ENCODE measurements at places on chromosomes 16 and 17.

DNA sequence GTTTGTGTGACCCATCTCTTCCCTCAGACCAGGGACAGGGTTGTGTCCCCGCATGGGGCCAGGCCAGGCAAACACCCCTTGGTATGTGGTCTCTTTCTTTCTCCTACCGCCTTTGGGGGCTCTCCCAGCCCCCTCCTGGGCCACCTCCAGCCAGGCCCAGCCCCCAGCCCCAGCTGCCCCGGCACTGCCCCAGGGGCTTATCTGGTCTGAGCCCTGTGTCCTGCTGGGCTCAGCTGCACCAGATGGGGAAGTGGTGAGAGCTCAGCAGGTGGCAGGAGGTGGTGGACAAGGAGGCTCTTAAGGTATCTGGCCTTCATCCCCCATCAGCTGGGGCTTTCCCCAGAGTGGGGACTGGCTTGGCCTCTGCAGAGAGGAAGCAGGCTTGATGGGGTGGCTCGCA is 8.7 kb downstream of the ADAM11 start:
- DNase-seq: no peak

- no peak for DNase-seq
Observed at GRCh38 chr16:28301620-28302019, 9.3 kb downstream of the SBK1 start.

DNA sequence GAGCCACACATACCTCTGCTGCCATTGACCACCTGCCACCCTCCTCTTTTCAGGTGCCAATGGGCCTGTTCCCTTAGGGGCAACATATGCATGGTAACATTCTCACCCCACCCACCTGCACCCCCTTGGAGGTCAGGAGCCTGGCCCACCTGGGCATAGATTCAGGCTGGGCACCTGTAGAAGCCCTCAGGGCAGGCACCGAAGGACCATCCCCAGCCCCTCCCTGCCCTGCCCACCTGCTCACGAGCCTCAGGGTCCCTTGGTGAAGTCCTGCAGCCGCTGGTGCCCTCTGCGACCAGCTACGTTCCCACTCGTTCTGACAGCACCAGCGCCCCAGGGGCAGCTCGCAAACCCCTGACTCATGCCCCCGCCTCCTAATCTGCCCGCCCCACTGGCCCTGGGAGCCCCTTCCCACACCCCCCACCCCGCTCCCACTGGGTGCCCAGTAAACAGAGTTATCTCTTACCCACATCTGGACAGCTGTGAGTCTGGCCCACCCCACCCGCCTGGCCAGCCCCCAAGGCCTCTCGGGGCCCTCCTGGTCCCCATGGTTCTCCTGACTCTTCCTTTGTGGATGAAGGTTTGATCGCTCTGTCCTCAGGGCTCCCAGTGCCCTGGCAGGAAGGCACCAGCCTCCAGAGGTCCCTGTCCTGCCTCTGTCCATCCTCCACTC is at the start of gene SLC4A1:
TSS of gene SLC4A1 (minus strand) at position 318 of the 673 bp plus-strand sequence. CDS start 5,269 bp downstream, outside the sequence.
- DNase-seq: no peak

DNA sequence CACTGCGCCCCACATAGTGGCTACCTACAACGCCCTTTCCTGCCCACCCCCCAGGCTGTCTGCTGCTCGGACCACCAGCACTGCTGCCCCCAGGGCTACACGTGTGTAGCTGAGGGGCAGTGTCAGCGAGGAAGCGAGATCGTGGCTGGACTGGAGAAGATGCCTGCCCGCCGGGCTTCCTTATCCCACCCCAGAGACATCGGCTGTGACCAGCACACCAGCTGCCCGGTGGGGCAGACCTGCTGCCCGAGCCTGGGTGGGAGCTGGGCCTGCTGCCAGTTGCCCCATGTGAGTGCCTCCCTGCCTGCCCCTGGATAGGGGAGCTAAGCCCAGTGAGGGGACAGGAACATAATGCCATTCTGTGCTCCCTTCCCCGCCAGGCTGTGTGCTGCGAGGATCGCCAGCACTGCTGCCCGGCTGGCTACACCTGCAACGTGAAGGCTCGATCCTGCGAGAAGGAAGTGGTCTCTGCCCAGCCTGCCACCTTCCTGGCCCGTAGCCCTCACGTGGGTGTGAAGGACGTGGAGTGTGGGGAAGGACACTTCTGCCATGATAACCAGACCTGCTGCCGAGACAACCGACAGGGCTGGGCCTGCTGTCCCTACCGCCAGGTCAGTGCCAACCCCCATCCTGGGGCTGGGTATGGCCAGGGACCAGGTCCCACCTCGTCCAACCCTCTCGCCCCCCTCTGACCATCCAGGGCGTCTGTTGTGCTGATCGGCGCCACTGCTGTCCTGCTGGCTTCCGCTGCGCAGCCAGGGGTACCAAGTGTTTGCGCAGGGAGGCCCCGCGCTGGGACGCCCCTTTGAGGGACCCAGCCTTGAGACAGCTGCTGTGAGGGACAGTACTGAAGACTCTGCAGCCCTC is 7.1 kb downstream of the GRN start:
- no peak for DNase-seq

- DNase-seq: no peak
Observed at GRCh38 chr17:76076765-76077583, 2.0 kb upstream of the ZACN start.

DNA sequence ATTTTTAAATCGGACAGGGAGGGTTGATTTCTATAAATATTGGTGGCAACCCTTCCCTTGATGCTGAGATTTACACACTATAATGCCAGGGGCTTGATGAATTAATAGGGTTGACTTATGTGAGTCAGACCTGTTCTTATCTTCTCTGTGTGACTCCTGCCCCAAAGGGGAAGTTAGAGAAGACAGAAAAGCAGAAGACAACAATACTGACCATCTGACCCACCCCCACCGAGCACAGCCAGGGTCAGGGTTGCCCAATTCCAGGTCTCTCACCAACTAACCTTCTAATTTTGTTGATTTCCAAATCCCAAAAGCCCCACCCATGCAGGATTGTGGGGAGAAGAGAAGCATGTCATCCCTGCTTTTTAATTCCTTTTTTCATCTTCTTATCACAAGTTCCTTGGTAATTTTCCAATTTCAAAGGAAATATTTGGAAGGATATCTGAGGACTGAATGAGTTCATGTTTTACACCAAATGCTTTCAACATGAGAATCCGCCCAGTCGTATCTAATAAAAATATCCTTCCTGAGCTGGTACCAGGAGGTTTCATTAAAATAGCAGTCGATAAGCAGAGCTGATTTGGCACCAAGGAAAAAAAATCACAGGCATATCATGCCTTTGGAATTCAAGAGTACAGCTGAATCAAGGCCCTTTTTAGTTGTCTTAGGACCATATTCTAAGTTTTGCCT is 603.4 kb upstream of the CDH11 start:
- DNase-seq: no peak

DNA sequence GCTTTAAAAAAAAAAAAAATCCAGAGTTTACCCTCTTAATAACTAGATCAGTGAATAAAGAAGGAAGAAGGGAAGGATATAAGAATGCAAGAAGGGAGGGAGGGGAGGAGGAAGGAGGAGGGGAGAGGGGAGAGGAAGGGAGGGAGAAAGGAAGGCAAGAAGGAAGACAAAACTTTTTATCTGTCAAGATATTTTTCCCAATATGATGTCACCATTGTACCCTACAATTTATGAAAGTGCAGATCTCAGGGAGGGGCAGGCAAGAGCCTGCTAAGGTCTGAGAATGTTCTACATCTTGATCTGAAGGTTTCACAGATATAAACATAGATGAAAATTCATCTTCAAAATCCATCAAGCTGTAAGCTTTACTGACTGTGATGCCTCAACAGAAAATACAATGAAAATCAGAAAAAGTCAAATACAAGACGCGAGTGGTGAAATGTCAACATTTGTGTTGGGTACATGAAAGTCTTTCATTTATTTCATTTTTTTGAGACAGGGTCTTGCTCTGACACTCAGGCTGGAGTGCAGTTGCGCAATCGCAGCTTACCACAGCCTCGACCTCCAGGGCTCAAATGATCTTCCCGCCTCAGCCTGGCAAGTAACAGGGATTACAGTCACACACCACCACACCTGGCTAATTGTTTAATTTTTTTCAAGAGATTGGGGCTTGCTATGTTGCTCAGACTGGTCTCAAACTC is 57.1 kb upstream of the EMP2 start:
- no peak for DNase-seq

DNA sequence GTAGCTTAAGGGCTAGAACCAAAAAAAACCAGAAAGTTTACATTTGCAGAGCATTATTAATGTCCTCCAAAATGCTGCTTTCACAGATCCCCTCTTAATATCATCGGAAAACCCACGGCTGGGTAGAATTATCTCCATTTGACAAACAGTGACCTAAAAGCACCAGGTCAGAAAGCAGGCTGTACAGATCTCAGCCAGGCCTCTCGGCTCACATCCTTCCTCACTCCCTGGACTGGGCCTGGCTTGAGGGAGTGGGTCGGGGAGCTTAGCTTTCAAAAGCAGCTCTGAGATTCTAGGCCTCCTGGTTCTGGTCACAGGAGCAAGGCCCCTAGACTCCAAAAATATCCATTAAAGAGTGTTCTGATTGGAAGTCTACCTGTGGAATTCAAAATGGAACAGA is 9.1 kb upstream of the SLC12A3 start:
- no peak for DNase-seq

GRCh38 chr17:49753959-49754391 is 10.0 kb downstream of the FAM117A start:
- DNase-seq: no peak

GRCh38 chr17:33050611-33051140 is 59.0 kb downstream of the SPACA3 start:
- DNase-seq: no peak

GRCh38 chr17:80799538-80800480 is 191.8 kb upstream of the CHMP6 start:
- no peak for DNase-seq

GRCh38 chr17:77769215-77769614 is 189.3 kb upstream of the TNRC6C start:
- DNase-seq: peak; percentile 11

- DNase-seq: no peak
Observed at GRCh38 chr16:736936-737481, 3.8 kb downstream of the CIAO3 start.

- DNase-seq: peak; percentile 96
Observed at GRCh38 chr17:77264617-77265230, 124.0 kb downstream of the SEC14L1 start.

GRCh38 chr17:37107406-37108083 is 158.8 kb downstream of the AATF start:
- DNase-seq: peak; percentile 53

GRCh38 chr16:316741-317464 is 33.9 kb downstream of the PDIA2 start:
- no peak for DNase-seq

DNA sequence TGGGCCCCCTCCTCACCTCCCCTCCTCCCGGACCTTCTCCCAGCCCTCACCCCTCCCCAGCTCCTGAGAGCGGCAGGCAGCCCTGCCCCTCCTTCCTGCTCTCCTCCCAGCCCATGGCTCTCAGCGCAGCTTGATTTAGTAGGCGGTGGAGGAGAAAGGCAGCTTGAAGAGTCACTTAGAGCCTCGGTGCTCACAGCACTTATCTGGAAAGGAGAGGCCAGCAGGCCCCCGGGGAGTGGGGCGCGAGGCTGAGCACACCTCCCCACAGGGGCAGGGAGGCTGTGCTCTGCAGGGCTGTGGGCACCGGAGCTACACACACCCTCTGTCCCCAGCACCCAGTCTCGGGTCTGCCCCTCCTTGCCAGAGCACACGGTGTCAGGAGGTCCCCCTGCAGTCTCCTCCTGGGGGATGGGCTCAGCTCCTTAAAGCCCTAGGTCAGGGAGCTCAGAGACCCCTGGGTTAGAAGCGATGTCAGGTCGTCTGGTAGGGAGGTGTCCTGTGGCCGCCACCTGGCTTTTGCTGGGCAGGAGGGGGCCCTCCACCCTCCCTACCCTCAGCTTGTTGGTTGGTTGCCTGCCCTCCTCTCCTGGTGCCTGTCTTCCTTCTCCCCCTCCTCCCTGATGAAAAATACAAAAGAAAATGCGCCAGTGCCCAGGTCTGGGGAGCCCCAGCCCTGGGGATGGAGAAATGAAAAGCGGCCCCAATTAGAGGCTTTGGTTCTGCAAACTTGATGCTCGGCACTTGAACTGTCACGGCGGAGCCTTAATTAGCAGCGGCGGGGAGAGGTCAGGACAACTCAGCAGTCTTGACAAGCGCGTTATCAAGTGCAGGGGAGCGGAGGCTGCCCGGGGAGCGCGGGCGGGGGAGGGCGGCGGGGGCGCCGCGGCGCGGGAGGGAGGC is 151.1 kb upstream of the GSE1 start:
- DNase-seq: peak; percentile 79

DNA sequence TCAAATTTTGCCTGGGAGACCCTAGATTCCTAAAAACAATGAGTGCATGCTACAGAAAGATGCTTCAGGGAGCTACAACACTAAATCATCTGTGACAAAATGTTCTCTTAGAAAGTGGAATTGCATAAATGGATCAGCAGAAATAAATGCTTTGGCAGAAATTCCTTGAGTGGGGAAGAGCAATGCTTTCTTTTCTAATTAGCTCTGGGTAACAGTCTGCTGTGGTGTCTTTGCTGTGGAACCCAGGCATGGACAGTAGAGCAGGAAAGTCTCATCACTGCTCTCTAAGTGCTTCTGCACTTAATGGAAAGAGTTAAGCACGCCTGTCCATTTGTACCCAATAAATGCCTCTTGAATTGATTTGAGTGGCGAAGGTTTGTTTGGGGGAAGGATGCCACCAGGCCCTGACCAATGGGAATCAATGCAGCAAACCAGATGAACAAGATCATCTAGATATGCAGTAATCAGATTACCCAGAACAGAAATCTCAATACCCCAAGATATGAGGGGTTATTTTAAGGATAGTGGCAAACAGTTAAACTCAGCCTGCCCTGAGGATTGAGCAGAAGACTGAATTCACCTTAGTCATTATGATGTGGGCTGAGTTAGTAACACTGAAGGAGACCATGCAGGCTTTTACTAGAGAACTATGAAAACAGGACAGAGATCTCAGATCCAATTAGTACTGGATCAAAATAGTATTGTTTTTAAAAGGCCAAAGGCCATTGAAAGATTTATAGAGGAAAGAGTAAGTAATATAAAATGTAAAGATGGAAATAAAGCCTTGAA is 13.6 kb downstream of the HLF start:
- no peak for DNase-seq

DNA sequence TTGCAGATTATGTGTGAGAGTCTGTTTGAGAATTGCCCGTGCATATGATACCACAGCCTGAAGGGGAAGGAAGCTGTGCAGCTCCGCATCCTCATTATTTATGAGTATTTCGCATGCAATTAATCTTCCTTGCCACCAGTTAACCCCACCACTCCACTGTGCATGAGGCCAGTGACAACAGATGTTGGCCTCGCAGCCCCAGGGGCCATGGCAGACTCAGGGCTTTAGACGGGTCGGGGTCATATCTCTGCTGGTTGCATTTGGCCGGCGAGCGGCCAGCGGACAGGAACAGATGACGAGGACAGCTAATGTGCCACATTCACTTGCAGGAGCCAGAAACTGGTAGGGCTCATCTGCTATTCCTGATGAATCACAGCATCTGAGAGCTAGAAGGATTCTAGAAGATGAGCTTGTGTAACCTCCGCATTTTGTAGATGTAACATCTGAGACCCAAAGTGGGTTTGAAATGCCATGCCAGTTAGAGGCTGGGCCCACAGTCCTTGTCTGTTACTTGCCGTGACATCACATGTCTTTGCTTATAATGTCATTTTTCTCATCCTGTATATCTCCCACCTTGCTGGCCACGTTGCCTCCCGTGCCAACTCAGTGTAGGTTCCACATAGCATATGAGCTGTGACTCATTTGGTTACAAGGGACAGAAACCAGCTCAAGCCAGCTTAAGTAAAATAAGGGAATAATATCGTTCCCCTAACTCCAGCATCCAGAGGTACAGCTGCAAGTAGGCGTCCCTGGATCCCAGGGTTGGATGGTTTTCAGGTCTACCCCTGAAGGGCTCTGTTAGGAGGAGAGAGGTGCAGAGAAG is 137.2 kb downstream of the SNX29 start:
- no peak for DNase-seq

Measured in NCI-H1105 treated with DMSO at 0.1 percent for 48 hours (cell line).